Body of pancreas (tissue), 4 donors: ENCODE measurements at places on chromosomes 11 and 22. TPM values are rescaled to one million over a fixed set of nuclear protein-coding genes. Genes with fewer than 3 reads are reported as not detected.

Gene OR5A1
- not detected for total RNA-seq

Gene SCGB2A2
- not detected for total RNA-seq

Gene OR8D1
- not detected for total RNA-seq

DNA sequence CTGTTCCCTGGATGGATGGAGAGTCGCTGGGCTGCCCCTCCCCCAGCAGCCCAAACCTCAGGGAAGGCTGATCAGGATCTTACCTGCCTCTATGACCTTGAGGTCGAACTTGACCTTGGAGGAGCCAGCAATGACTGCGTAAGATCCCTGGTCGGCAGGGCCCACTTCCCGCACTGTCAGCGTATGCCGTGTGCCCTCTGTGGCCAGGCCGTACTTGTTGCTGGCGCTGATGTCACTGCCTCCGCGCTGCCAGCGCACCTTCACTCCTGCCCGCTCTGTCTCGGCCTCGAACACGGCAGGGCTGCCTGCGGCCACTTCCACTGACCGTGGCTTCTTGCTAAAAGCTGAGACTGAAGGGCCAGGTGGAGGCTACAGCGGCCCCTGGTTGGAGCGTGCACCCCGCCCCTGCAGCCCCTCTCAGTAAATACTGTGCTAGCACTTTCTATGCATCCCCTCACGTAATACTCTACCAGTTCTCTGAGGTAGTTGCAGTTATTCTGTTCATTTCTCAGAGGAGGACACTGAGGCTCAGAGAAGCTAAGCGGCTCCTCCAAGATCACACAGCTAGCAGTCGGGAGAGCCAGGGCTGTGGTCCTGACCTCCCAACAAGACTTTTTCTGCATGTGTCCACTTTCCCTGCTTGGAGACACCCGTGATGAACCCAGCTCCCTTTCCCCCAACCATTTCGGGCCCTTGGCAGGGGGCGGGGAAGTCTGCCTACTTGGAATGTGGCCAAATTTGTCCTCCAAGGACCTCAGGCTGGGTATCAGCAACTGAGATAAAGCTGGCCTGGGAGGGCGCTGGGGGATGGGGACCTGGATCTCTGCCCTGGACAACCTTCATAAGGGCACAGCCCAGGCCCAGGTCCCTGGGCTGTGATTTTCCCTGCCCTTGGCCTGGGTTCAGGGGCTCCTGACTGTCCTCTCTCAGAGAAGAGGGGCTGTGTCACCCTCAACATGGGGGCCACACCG lies 1.1 kb downstream of the MYBPC3 start:
- H3K4me1 ChIP-seq, result peaks cover 34% of the 10 kb centered on the region
- no peak overlapping the region for H3K4me3 ChIP-seq
- peak; percentile 58 for DNase-seq
- no peaks in the 10 kb centered on the region for H3K27me3 ChIP-seq

- no peak overlapping the region for H3K4me3 ChIP-seq
- H3K36me3 ChIP-seq, result no peaks in the 10 kb centered on the region
- H3K27ac ChIP-seq, result no peak overlapping the region
Observed at GRCh38 chr11:26651916-26652315, 69.9 kb downstream of the SLC5A12 start.

GRCh38 chr22:47367107-47367690 lies 604.7 kb downstream of the TBC1D22A start:
- H3K36me3 ChIP-seq, result no peaks in the 10 kb centered on the region
- no peaks in the 10 kb centered on the region for H3K4me1 ChIP-seq
- H3K4me3 ChIP-seq, result no peak overlapping the region
